ENCODE measurements at places on chromosomes 2 and 18. TPM values are rescaled to one million over a fixed set of nuclear protein-coding genes. Genes with fewer than 3 reads are reported as not detected.

DNA sequence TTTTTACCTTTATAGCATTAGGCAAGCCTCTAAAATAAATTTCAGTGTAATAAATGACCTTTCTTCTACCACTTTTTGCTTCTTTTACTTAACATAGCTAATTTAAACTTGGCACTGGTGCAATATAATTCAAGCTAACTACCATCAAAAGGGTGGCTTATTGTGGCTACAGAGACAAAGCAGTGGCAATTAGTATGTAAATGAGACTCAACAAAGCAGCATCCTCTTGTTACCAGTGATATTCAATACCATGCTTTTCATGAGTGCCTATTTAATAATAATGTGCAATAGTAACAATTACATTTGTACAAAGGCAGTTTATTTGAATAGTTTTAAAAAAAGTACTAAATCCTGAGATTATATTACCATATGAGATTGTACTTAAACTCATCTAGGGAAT is 93.4 kb downstream of the SOS1 start:
- DNase-seq, result no peak

GRCh38 chr2:30684026-30684425 is 123.2 kb downstream of the CAPN13 start:
- DNase-seq, result no peak

GRCh38 chr18:74512321-74513053 is 16.3 kb downstream of the CNDP2 start:
- no peak for DNase-seq

The CEP68 gene
- total RNA-seq, result 38.5 TPM

GRCh38 chr2:127911737-127912136 is 26.0 kb upstream of the AMMECR1L start:
- no peak for DNase-seq

The KIF3C gene
- 23.3 TPM for total RNA-seq

DNA sequence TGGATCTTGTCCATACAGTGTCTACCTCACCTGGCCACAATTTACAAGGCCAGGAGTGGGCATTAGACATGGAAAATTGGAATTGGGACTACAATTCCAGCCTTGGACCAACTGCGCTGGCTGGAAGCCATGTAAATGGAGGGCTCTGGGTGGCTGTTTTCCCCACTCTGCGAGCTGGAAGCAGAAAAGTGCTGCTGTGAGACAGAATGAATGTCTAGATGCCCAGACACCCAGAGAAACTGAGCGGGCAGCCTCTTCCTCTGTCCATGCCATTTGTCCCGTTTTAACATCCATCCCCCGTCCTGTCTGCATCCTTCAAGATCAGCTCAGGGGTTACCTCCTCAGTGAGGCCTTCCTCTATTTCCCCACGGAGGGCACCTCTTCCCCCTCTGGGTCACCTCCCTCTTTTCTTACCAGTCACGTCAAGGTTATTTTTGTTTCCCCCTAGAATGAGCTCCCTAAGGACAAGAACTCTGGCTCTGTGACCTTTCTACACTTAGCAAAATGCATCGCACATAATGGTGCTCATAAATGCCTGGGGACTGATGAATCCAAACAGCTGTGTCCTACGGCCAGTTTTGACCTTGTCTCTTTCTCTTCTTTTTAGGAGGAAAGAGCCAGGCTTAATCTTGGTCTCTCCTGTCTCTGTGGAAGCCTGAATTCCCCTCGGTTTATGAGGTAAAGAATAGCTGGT is 41.2 kb downstream of the MCFD2 start:
- DNase-seq, result no peak

The ITGA4 gene
- total RNA-seq, result 0.60 TPM

DNA sequence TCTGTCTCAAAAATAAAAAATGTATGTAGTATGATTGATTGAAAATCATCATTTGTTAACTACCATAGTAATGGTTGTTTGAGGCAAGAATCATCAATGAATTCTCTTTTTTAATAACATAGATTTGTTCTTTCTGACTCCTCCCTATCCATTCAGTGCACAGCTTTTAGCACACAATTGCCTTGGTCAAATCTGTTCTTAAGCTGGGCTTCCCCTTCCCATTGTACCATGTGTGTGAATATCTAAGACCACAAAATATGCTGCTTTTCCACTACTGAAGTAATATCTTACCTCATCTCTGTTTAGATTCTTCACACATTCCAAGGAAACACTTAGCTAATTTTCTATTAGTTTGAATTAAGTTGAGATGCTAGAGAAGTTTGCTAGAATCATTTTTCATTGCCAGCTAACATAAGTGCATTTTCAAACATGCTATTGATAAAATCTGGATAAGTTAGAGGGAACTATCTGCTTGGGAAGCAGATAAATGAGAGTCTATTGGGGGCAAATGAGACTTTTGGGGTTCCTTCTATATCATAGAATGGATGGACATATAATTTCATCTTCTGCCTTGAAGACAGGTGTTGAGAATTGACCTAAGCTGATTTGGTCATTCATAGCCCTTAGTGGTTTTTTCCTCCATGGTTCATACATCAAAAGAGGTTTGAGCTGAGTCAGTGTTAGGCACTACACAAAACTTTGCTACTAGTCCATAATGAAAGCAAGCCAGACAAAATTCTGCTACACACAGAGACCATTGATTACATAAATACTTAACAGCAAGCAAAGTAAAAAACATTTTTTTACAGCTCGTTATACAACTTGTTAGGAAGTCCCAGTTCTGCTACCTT is 231.9 kb downstream of the PLCL1 start:
- DNase-seq, result no peak

DNA sequence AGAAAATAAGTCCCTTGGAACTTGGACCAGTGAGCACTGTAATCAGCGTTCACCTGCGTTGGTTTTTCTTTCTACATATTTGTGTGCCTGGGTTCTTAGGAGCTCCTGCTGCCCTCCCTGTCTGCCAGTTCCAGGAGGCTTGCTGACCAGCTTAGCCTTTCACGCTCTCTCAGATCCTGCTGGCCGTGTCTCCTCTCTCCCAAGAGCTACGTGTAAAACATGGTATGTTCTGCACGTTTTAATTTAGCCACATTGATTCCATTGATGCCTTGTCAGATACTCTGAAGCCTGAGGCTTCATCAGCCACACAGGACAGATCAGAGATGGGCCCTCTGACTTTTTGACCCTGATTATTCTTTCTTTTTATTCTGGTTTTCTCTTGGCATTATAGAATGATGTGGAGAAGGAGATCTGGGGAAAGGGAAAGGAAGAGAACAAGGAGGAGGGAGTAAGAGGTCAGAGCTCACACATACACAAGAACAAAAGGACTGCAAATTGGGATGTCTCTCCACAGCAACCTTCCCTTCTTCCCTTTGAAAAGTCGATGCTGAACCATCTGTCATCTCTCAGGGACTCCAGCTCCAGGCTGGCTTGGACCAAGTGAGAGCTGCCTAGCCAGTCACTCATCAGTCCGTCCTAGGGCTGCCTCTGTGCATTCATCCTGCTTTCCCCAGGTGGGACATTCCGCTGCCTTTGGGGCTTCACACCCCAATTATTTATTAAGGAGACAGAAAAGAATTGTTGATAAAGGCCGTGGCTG is 152.8 kb downstream of the PIK3C3 start:
- no peak for DNase-seq

DNA sequence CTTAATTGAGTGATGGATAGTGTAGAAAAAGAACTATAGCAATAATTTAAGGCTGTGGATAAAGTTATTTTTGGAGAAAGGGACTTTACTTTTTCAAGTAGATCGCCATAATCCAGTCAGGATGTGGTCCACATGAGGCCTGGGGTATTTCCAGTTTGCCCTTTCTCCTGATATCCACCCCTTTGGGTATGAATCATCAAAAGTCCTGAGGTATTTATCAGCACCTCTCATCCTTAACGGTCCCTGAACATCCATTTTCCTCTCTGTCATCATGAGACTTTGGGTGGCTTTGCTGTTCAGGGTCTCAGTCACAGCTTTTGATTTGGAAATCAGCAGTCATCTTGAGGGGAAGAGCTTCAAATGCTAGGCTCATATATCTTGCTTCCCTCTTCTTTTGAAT is 39.3 kb upstream of the ELAC1 start:
- DNase-seq, result no peak

DNA sequence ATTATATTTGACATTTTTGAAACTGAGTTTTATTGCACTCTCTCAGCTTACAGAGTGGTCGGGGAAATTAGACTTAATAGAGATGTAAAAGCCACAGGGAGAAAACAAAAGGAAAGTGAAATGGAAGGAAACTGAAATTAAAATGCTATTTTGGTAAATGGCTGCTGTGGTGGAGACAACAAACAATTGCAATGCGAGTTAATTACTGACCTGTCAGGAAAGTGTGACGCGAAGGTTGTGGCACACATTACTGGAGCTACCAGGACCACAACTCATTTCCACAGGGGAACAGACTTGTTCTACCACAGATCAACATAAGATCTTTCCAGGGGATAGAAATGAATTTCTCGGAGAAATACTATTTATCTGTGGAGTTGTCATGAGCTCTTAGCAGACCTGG is 19.5 kb downstream of the ARHGAP15 start:
- no peak for DNase-seq

DNA sequence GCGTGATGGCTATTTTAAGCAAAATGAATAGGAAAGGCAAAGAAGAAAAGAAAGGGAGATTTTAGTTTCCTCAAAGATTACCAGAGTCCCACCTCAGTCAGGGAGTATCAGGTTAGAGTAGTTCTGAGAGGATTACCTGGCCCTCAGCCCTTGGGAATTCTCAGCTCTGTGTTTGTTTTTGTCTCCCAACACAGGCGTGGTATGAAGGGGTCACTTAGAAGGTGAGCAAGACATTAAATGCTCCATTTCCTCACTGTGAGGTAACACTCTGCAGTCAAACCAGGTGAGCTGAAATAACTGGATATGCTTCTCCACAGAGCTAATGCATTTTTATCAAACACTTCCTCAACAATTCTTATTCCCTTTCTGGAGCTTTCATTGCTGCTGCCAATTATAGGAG is 232.2 kb downstream of the IKZF2 start:
- no peak for DNase-seq

GRCh38 chr2:13197248-13197647 is 480.5 kb downstream of the TRIB2 start:
- DNase-seq, result no peak

The CDH7 gene
- total RNA-seq, result not detected

DNA sequence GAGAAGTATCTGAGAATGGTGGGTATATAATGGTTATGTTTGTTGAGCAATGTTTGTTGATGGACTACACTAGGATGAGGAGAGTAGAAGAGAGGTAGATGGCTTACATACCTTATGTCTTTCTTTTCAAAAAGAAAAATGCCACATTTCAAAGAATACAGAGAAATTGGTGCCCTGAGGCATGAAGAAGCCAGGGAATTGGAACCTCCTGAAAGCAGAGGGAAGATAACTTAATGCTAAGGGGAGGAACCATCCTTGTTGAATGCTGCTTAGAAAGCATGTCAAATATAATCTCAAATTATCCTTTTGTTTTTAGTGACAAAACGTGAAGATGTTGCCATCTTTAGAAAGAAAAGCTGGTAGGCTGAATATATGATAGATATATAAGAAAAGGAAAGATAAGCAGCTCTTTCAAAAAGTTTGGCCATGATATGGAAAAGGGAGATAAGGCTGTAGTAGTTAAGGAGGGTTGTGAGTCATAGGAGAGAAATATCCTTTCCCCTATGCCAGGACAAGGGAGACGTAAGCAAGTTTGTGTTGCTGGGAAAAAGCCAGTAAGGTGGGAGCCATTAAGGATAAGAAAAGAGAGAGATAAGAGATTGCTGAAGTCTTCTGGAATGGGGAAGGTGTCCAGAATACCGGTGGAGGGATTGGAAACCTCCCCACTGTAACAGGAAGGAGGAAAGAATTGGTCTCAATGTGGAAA is 66.3 kb downstream of the SCN2A start:
- DNase-seq, result no peak

GRCh38 chr2:225319872-225320271 is 79.6 kb upstream of the NYAP2 start:
- no peak for DNase-seq

The SAG gene
- 0.19 TPM for total RNA-seq

DNA sequence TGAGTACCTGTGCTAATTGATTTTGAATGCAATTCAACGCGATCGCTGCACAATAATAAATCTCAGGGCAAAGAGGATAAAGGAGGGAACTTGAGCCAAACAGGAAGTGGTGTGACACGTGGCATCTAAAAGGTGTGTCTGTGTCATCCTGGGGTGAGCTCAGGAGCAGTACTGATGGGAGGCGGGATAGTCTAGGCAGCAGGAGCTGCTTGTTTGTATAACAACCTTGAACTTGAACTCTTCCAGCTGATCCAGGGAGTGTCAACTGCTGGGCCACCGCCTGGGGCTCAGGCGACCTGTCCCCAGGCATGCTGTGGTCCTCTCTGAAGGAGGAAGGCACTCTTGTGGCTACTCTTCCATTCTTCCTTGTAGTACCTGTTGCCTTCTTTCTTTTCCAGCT is 61.2 kb downstream of the BOD1L2 start:
- no peak for DNase-seq

The SPATA3 gene
- total RNA-seq, result not detected

The CELF4 gene
- total RNA-seq, result not detected

The RND3 gene
- 53.1 TPM for total RNA-seq

GRCh38 chr2:7352191-7352590 is 435.0 kb downstream of the RNF144A start:
- no peak for DNase-seq

The SPHKAP gene
- total RNA-seq, result not detected

GRCh38 chr18:63316612-63317555 is 2.7 kb downstream of the BCL2 start:
- no peak for DNase-seq

DNA sequence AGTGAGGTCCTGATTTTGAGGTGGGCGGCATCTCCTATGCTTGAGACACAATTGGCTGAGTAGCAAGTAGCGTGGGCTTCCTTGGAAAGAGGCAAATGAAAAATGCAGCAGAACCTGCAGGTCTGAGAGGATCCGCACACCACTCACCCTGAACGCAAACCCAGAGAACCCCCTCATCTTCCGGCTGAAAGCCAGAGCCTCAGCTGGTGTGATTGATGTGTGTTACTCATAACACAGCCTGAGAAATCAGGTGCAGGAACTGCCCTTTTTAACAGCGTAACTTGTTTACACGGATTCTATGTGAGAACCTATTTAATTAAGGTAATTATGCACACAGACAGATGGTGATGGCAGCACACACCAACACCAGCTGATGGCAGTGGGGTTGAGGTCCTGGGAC is 123.4 kb downstream of the MRO start:
- DNase-seq, result no peak

The SRD5A2 gene
- total RNA-seq, result not detected

DNA sequence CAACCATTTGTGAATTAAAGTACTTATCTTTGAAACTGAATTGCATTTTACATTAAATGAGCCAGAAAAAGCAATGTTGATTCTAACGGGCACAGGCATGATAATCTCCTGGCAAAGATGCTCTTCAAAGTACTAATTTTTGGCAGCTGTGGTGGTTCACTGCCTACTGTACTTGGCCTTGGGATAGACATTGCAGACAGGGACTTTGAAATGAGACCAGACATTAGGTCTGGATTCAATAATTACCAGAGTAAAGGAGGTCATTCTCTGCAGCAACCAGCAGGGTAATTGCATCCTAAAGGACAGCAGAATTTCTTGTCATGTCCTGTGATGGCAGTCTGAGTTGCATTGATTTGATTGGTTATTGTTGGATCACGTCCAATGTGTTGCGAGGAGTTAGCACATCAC is 986.5 kb downstream of the TDRD15 start:
- DNase-seq, result no peak

Measured in dermis blood vessel endothelial cell (primary cell).